ENCODE measurements at places on chromosomes 1 and 21. TPM values are rescaled to one million over a fixed set of nuclear protein-coding genes. Genes with fewer than 3 reads are reported as not detected.
A peak's percentile ranks its signal among the peaks of the same experiment; 100 is the strongest.

DNA sequence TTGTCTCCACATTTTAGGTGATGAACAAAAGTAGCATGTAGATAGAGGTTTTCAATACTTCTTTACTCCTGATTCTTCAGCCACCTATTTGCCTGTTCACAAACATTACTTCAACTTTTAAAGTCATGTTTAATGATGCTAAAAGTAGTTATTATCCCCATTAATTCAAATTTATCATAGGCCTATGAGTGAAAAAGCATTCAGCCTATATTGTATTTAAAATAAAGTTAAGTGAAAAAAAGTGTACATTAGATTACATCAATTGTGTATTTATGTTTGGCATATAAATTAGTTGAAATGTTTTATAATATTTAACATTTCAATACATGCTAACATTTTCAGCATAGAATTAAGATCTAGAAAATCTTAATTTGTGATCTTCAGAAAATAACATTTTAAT lies 10.5 kb downstream of the CDKN2C start:
- no peak for DNase-seq
- no peaks in the 10 kb centered on the region for H3K36me3 ChIP-seq
- H3K27ac ChIP-seq: no peak overlapping the region
- peaks cover 100% of the 10 kb centered on the region for H3K27me3 ChIP-seq

DNA sequence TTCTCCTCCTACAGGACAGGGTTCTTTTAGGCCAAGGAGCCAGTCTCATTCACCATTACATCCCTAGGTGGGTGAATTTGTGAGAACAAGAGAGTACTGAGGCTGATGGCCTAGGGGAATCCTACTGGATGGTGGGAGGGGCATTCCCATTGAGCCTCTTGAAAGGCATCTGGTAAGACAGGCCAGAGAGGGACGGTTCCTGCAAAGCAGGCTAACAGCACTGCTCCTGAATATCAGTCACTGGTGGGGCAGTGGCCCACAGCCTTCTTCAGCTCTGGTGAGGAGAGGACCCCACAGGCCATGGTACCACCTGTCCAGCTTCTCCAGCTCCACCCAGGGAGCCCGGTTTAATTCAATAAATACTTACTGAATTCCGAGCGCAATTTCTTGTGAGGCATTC lies 125.9 kb upstream of the EDN2 start:
- no peak for DNase-seq
- no peaks in the 10 kb centered on the region for H3K36me3 ChIP-seq
- H3K27ac ChIP-seq: no peak overlapping the region
- H3K4me1 ChIP-seq: no peaks in the 10 kb centered on the region
- no peak overlapping the region for H3K4me3 ChIP-seq

DNA sequence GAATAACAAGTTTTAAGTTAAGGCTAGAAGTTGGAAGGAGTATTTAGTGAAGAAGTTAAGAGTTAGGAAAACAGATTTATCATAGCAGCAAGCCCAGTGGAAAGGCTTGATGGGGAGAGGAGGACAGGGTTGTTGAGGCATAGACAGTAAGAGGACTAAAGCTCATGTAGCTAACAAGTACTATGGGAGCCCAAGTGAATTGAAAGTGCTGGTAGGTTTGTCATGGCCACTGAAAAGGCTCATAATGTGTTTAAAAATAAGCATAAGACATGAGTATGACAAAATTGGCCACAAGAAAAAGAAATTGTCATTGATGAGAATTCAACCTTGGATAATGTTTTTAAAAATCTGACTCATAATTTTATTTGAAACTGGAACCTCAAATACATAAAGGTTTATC lies 49.2 kb upstream of the CRB1 start:
- DNase-seq: no peak
- no peaks in the 10 kb centered on the region for H3K27me3 ChIP-seq
- H3K36me3 ChIP-seq: no peaks in the 10 kb centered on the region
- H3K4me1 ChIP-seq: peaks cover 8% of the 10 kb centered on the region

GRCh38 chr1:76786222-76786621 lies 81.1 kb upstream of the ST6GALNAC5 start:
- no peaks in the 10 kb centered on the region for H3K4me1 ChIP-seq
- H3K36me3 ChIP-seq: no peaks in the 10 kb centered on the region
- no peak for DNase-seq
- H3K27ac ChIP-seq: no peak overlapping the region
- no peak overlapping the region for H3K4me3 ChIP-seq

The LPAR3 gene
- 11.1 TPM for total RNA-seq

- H3K27ac ChIP-seq: no peak overlapping the region
- DNase-seq: no peak
- H3K4me3 ChIP-seq: no peak overlapping the region
- no peaks in the 10 kb centered on the region for H3K4me1 ChIP-seq
- H3K36me3 ChIP-seq: no peaks in the 10 kb centered on the region
- no peaks in the 10 kb centered on the region for H3K27me3 ChIP-seq
Measured at GRCh38 chr21:46008893-46009621, 27.5 kb downstream of the COL6A1 start.

DNA sequence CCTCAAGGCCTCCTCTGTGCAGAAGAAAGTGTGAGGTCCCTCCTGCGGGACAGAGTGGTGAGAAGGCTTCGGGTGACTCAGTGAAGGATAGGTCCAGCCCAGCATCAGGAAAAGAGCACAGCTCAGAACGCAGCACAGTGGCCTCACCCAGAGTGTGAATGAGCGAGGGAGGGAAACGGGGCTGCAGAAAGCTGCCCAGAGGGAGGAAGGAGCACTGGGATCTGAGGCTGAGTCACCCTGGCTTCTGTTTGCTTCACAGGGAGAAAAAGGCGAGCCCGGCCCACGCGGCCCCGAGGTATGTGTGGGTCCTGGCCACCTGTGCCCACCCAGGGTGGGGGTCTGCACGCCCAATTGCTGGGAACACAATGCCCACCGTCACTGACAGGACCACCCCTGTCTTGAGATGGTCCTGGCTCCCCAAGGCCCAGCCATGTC lies 24.3 kb downstream of the COL6A2 start:
- H3K36me3 ChIP-seq: no peaks in the 10 kb centered on the region
- H3K27ac ChIP-seq: no peak overlapping the region
- peaks cover 4% of the 10 kb centered on the region for H3K4me1 ChIP-seq
- no peak overlapping the region for H3K4me3 ChIP-seq
- DNase-seq: no peak
- no peaks in the 10 kb centered on the region for H3K27me3 ChIP-seq

The MATN1 gene
- total RNA-seq: 0.36 TPM

- H3K4me1 ChIP-seq: peaks cover 17% of the 10 kb centered on the region
- no peak for DNase-seq
- H3K27ac ChIP-seq: no peak overlapping the region
- no peaks in the 10 kb centered on the region for H3K36me3 ChIP-seq
Measured at GRCh38 chr1:5995871-5996630, 3.8 kb upstream of the NPHP4 start.

- no peaks in the 10 kb centered on the region for H3K27me3 ChIP-seq
- no peak for DNase-seq
- no peak overlapping the region for H3K4me3 ChIP-seq
- H3K36me3 ChIP-seq: no peaks in the 10 kb centered on the region
Measured at GRCh38 chr21:38883142-38883541, 77.4 kb downstream of the ETS2 start.

The MTOR gene
- 44.9 TPM for total RNA-seq

GRCh38 chr1:180571832-180572636 lies 13.3 kb downstream of the OVAAL start:
- H3K27ac ChIP-seq: no peak overlapping the region
- no peaks in the 10 kb centered on the region for H3K36me3 ChIP-seq
- no peak overlapping the region for H3K4me3 ChIP-seq

GRCh38 chr1:237702161-237702560 lies 188.6 kb downstream of the ZP4 start:
- no peaks in the 10 kb centered on the region for H3K27me3 ChIP-seq
- H3K27ac ChIP-seq: no peak overlapping the region
- peaks cover 7% of the 10 kb centered on the region for H3K4me1 ChIP-seq
- no peak for DNase-seq
- peaks cover 34% of the 10 kb centered on the region for H3K36me3 ChIP-seq

GRCh38 chr1:40884055-40884795 lies 22.1 kb upstream of the CITED4 start:
- no peaks in the 10 kb centered on the region for H3K36me3 ChIP-seq
- H3K27ac ChIP-seq: no peak overlapping the region
- no peaks in the 10 kb centered on the region for H3K4me1 ChIP-seq
- H3K4me3 ChIP-seq: peak overlapping the region; percentile 11
